AML-193 (cell line): ENCODE measurements at places on chromosomes 2 and 18.

DNA sequence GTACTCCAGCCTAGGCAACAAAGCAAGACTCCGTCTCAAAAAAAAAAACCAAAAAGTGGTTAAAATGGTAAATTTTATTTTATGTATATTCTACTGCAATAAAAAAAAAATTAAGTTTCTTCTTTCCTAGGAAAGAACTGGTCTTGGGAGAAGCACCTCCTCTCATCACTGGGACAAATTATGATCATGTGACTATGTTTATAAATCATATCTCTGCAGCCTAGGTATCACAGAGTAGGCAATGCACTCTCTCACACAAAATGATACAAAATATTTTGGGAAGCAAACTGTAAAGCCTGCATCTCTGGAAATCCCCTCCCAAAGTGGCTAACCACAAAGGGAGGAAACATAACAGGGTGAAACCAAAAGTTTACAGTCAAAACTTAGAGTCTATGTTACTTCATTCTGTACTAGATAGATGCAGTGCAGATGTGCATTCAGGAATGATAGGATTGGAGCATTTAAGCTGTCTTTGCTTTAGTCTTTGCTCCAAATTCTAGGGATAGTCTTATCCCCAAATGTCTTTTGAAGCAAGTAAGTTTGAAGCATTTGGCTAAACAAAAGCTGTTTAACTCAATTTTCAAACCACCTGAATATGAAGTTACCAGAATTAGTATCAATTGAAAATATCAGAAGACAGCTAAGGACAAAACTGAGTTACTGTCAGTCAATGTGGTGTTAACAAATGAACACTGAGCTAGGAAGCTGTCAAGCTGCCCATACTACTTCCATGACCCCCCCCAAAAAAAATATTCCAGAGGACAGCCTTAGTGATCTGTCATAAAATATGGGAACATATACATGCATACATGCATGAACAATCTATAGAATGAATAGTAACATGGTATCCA is 21.1 kb upstream of the MALT1 start:
- DNase-seq, result no peak

- no peak for DNase-seq
Observed at GRCh38 chr2:15265889-15266288, 295.2 kb downstream of the NBAS start.

DNA sequence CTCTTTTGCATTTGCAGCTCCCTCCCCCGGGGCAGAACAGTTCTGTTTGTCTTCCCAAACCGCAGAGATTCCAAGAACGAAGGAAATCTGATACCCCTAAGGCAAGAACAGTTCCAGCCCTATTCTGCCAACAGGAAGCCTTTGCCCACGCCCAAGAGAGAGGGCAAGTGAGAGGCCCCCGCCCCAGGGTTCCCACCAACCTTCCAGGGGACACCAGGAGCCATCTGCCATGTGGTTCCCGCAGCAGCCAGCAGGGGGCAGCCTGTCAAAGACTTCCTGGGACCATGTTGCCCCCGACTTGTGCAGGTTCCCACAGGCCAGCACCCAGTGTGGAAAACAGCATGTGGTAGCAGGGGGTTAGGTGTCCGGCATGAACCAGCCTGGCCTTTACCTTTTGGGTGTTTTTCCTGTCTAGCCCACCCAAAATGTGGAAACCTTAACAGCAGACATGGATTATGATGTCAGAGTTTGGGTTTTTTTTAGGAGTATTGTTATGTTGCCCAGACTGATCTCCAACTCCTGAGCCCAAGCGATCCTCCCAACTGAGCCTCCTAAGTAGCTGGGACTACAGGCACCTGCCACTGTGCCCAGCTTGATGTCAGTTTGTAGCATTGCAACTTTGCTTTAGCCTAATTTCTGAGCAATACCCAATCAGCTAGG is 21.7 kb upstream of the EFHD1 start:
- DNase-seq, result peak; percentile 2

- no peak for DNase-seq
Observed at GRCh38 chr2:219406861-219407230, 11.3 kb upstream of the DES start.
